ENCODE measurements at places on chromosomes 5 and 9.
A peak's percentile ranks its signal among the peaks of the same experiment; 100 is the strongest.

DNA sequence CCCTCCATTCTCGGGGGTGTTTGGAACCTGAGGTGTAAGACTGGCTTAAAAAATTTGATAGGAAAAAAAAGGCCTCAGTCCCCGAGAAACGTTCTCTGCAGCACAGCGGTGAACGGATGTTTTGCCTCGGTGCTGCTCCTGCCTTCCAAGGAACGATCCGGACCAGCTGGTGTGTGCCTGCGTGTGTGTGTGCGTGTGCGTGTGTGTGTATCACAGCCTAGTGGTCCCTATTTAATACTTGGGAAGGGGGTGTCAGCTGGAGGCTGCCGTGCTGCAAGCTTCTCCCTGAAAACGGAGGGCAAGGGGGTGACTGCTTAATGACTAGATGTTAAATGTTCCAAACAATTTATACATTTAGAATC lies 76.9 kb downstream of the LHX2 start:
- no peak for DNase-seq

- peak; percentile 15 for DNase-seq
These were observed 5.2 kb downstream of the SLC31A2 start for GRCh38 chr9:113155911-113156588.

DNA sequence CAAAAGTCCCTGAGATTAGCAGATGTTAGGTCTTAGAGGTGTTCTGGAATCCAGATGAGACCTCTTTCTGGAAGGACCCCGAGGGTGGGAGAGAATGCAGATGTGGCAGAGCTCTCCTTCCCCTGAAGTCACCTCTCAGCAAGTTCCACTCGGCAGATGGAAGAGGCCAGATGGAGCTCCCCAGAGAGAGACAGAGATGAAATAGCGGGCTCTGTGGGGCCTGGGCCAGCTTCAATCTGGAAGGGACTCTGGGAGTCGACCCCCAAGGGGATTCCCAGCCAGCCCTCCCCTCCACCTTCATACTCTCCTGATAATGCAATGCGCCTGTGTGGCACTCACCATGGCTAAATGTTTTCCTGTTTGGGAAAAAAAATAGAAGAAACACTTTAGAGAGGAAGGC lies 60.2 kb downstream of the WNK2 start:
- DNase-seq: no peak

DNA sequence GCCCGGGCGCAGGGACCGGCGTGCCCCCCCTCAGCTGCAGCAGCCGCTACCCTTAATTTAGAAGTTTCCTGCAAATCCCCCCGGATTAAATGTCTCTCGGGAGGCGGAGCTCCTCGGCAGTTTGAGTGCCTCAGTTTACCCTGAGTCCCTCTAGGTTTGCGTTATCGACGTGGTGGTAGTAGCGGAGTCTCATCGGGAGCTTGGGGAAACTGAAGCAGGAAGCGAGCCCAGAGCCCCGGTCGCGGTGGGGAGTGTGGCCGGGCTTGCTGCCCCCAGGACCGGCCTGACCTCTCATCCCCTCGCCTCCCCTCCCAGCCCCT lies 529 bp upstream of the TPM2 start:
- DNase-seq: no peak

DNA sequence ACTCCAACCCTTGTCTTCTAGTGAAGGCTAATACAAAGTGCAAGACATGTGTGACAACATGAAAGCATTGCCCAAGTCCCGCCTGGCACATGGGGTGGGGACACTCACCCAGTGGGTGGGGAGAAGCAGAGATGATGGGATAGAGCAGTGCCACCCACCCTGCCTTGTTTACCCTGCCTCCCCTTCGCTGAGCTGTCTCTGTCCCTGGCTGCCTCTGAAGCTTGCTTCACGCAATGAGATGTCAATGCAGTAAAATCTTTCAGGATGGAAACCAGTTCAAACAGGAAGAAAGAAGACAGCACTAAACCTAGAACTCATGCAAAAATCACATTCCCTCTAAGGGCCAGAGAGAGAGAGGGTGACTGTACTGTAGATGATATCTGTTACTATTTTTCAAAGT lies 148.0 kb downstream of the INSYN2B start:
- no peak for DNase-seq

- no peak for DNase-seq
These were observed 35.0 kb downstream of the SNCAIP start for GRCh38 chr5:122346897-122347581.

GRCh38 chr9:125524583-125525355 lies 182.2 kb downstream of the MAPKAP1 start:
- DNase-seq: no peak

DNA sequence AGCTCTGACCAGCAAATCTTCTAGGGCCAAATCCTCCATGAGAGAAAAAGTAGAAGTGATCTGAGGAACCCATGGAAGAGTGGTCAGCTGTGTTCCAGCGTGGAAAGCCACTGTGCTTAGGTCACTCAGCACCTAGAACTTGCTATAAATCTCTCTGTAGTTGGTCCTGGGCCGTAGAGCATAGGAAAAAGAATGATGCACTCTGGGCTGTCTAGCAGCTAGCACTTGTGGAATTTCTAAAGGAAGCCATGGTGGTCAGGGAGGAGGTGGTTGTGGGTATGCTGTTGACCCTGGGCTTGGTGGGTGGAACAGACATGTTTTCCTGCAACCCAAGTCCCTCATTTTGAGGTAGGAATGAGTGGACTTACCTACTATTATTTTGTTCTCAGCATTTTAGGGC lies 48.1 kb downstream of the GGTA1 start:
- no peak for DNase-seq

- DNase-seq: no peak
These were observed 19.8 kb downstream of the NACC2 start for GRCh38 chr9:136075134-136075841.

- DNase-seq: no peak
These were observed 58.0 kb upstream of the RPL26L1 start for GRCh38 chr5:172901012-172901780.

- DNase-seq: no peak
These were observed 22.2 kb downstream of the SHB start for GRCh38 chr9:38046661-38047300.

DNA sequence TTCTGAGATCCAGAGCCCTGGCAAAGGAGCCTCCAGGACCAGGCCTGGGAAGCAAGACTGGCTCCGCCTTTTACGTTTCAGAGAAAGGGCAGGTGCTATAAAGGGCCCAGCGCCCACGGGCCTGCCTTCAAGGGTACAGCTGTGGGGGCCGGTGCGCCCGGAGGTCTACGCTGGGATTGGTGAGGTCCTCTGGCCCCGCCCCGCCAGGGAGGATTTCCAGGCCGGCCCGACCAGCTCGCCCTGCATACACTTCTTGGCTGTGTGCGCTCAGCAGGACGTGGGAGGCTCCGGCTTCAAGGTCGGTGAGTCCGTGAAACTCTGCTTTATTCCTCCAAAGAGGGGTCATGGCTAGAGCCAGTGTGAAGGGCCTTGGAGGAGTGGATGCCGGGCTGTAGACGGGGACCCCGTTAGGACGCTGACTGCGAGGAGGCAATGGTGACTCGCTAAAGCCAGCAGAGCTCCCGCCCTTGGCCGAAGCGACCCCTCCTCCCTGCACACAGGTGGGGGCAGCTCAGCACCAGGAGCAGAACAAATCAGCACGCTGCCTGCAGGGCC lies at the start of gene CKMT2:
Gene CKMT2 (plus strand): TSS at position 243 of the 555 bp plus-strand sequence. CDS start 17,811 bp downstream, outside the sequence.
- no peak for DNase-seq

DNA sequence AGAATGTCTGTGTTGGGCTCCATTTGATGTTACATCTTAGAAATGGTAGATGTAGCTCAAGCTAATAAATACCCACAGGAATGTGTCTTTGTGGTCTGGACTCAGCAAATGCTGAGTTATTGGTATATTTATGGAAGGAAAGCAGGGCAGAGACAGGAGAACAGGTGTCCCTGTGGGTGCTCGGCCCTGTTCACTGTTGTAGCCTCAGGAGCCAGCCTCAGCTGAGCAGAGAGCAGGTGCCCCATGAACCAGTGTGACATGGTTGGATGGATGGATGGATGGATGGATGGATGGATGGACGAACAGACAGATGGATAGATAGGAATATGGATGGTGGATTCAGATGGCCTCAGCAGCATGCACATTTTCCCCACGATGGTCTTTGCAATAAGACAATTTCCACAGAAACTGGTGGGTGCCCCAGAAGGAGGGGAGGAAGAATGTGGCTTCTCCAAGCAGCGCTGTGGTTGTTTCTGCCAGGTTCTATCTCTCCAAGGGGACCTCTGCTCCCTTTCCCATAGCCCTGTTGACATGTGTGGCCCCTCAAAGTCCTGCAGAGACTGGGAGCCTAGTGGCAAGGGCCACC lies 8.2 kb upstream of the IRF1 start:
- DNase-seq: no peak

DNA sequence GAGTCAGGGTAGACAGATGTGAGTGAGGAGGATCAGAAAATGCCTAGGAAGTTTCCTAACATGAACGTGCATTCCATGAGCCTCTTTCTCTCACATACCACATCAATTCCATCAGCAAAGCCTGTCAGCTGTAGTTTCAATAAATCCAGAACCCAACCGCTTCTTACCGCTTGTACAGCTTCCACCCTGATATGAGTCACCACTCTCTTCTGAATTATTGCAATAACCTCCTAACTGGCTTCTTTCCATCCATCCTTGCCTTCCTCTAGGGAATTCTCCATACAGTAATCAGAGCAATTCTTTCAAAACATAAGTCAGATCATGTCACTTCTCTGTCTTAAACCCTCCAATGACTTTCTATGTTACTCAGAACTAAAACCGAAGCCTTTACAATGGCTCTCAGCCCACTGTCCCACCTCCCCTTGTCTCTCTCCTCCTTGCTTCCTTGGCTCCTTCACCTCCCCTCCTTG lies 8.1 kb upstream of the RAD23B start:
- DNase-seq: no peak

- DNase-seq: no peak
These were observed 24.0 kb upstream of the F2RL1 start for GRCh38 chr5:76794871-76795270.

- no peak for DNase-seq
These were observed 299.3 kb downstream of the ANXA1 start for GRCh38 chr9:73451003-73451402.

GRCh38 chr9:136858452-136858843 lies 6.3 kb downstream of the MAMDC4 start:
- DNase-seq: no peak

GRCh38 chr5:146698651-146699050 lies 179.9 kb downstream of the PPP2R2B start:
- DNase-seq: no peak

DNA sequence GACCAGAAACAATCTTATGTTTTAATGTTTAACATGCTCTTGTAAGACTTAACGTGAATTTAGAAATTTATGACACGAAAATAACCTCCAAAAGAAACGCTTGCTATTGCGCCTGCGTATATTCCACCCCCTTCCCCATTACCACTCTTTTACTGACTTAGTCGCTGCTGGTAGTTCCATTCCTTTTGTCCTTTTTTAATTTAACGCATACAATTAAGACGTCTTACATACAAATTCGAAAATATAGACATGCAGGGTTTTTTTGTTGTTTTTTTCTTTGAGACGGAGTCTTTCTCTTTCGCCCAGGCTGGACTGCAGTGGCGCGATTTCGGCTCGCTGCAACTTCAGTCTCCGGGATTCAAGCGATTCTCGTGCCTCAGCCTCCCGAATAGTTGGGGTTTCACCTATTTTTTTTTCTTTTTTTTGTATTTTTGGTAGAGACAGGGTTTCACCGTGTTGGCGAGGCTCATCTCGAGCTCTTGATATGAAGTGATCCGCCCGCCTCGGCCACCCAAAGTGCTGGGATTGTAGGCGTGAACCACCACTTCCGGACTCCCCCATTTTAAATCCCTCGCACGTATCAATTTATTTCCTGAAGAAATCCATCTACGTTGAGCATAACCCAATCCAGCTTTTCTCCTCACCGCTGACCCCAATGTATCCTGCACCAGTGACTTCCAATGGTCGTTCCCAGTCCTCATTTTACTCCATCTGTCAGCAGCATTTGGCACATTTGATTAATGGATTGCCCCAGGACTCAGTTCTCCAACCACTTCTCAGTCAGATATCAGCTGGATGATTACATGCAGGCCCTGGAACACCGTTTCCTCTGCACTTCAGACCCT lies 684 bp upstream of the MED7 start:
- no peak for DNase-seq

DNA sequence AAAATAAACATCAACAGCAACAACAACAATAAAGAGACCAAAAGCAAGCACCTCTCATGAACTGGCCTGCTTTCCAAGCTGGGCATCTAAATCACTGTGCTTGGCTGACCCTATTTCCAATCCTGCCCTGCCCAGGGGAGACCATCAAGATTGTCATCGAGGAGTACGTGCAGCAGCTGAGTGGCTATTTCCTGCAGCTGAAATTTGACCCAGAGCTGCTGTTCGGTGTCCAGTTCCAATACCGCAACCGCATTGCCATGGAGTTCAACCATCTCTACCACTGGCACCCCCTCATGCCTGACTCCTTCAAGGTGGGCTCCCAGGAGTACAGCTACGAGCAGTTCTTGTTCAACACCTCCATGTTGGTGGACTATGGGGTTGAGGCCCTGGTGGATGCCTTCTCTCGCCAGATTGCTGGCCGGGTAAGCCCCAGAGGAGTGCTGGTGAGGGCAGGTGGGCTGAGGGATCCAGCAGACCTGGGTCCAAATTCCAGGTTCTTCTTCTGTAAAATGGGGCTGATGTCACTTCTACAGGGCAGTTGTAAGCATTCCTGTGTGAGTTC lies 15.6 kb downstream of the PTGS1 start:
- no peak for DNase-seq

GRCh38 chr5:137113161-137113560 lies 386.0 kb downstream of the SPOCK1 start:
- no peak for DNase-seq

DNA sequence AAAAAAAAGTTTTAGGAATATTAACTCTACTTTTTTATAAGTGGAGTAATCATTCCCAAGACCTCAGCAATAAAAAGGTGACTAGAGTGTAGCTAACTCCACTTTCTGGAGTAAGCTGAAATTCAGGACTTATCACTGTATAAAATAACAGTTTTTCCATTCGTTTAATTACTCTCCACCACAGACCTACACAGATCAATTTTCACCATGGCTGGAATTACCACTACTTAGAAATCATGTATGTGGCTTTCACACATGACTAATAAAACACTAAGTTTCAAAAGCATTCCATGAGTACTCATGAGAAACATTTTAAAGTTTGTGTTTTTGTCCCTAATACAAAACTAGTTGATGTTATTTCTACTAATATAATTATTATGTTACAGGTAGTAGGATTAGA lies 9.9 kb downstream of the PLPP1 start:
- DNase-seq: no peak

DNA sequence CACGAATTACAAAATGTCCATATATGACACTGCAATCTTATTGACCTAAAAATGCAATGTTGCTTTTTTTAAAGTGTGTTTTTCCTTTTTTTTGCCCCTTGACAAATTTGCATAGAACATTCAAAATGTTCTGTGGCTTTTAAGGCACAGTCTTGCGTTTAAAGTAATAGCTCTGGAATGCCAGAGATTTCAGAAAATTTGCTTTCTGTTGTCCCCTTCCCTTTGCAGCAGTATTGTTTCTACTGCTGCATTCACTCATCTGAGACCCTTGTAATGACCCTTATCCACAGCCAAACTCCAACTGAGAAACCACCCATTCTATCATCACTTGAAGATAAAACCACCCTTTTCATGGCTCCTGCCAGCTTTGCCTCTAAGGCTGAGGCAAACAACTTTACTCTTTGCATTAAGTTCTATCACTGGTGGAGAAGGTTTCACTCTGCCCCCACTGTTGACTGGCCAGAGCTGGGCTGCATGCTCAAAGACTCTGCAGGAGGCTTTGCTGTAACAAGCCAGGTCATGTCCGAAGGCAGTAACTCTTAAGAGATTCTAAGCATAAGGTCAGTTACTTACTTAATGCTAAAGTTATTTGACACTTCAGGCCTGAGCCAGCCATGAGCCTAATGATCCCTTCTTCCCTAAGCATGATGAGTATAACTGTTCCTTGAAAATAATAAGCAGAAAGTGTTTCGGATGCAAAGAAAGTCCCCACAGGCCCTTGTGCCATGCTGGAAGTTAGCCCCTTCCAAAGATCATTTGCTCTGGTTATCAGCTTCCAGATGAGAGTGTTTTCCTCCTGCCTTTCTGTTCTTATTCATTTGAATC lies 101.9 kb downstream of the CD180 start:
- DNase-seq: no peak

All from stimulated activated CD4-positive, alpha-beta T cell treated with anti-CD3 and anti-CD28 coated beads, Interleukin-2, amount 100 ng/mL, for 48 hours (primary cell).